ENCODE measurements at places on chromosomes 13 and 19.

- no peak for DNase-seq
Observed at GRCh38 chr19:57351867-57352266, 796 bp downstream of the ZNF304 start.

GRCh38 chr19:802498-803098 lies 5.3 kb downstream of the PTBP1 start:
- no peak for DNase-seq

- no peak for DNase-seq
Observed at GRCh38 chr13:32309312-32310133, 5.6 kb downstream of the ZAR1L start.

DNA sequence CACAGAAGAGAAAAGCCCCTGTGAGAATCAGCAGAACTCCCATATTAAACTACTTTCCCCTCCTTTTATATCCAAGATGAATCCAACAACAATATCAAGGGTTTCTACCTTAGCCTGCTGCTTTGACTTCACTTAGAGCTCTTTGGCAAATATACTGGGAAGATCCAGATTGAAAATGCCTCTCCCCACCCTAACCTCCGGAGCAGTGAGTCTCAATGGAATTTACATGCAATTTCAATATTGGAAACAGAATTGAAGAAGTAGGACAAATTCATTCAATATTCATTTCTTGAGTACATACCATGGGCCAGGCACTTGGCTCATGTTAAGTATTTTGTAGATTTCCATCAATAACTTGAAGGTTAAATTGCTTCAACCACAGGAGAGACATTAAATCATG lies 457.4 kb downstream of the TBC1D4 start:
- no peak for DNase-seq

GRCh38 chr19:40422748-40423566 lies 2.8 kb downstream of the SERTAD1 start:
- DNase-seq: no peak

DNA sequence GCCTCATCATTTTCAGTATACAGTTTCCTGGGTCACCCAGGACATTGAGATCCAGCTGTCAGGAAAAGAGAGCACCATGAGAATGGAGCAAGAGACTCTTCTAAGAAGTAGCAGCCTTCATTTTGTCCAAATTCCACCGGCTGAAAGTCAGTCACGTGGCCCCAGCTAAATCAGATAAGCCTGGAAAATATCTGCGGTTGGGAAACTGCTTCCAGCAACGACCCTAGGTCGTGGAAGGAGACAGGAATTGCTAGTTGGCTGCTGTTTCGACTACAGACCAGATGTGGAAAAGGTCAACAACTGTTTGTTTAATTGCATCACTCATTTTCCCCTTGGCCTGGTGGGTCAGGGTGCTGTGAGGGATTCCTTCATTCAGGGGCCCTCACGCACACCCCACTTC lies 107.0 kb downstream of the ZNF536 start:
- no peak for DNase-seq

DNA sequence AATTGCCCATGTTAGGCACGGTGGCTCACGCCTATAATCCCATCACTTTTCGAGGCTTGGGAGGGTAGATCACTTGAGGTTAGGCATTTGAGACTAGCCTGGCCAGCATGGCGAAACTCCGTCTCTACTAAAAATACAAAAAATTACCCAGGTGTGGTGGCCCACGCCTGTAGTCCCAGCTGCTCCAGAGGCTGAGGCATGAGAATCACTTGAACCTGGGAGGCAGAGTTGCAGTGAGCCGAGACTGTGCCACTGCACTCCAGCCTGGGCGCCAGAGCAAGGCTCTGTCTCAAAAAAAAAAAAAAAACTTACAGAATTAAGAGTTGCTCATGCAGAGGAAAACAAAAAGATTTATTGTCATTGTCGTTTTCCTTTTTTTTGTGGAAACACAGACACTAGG lies 3.4 kb upstream of the PSMC4 start:
- no peak for DNase-seq

DNA sequence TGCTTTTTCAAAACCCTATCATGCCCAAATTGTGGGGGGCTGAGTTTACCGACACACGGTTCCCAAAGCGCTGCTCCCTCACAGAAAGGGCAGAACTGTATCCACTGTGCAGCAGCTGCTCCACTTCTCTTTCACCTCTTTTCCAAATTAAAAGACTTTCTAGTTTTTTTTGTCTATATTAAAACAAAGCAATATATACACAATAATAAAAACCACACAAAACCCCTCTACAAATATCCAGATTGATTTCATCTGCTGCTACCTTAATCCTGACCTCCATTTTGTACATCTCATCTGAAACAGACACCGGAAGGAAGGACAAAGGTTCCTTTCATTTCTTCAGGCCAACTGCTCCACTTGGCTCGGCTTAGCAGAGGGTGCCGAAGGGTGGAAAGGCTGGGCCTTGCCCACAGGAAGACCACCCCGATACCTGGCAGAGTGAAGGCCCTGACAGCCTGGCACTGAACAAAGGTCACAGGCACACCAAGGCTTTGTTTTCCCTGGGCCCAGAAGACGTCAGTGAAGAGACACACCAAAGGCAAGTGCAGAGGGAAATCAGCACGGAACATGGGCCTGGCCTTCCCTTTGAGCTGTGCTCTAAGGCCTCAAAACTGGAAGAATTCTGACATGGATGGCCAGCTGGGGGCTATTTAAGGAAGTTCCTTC lies 71.6 kb downstream of the LATS2 start:
- no peak for DNase-seq

DNA sequence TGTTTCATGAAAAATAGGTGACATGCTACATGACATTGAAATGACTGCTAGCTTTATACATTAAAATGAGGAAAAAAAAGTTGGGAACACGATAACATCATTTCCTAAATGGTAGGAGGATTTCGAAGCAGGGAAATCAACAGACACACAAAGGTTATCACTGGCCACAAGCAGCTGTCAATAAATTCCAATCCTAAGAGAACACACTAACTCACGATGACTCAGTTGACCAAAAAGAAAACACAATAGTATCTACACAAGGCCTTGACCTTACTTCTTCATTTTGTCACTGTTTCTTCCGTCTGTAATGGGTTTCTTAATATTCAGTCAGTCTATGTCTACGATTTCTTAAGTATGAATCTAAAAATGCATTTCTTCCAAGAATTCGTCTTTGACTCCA lies 36.5 kb downstream of the STARD13 start:
- no peak for DNase-seq

DNA sequence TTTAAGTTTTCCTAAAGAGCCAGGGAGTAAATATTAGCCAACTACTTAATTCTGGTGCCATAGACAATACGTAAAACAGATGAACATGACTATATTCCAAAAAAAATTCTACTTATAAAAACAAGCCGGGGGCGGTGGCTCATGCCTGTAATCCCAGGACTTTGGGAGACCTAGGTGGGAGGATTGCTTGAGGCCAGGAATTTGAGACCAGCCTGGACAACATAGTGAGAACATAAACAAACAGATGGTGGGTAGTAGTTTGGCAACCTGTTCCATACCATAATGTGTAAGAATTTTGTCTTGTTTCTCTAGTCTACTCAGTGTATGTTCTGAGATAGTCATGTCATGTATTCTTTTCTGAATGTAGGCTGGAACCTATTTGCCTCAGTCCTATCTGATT lies 25.4 kb downstream of the ITM2B start:
- DNase-seq: no peak

DNA sequence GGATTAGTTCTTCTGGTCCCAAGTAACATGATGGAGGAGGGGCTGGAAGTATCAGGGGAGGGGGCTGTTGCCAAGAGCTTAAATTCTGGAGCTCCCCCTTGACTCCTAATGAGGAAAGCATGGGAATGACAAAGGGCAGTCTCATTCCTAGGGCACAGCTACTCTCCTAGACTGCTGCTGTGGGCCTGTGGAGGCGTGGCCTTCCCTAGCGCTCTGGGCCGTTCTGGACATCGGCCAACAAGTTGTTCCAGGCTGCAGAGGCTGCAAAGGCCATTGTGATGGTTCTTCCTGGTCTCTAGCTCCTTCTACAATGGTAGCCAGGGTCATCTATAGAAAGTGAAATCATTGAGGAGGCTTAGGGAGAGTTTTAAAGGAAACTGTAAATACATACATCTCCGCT lies 916.6 kb downstream of the DIAPH3 start:
- DNase-seq: no peak

GRCh38 chr13:113654175-113654560 lies 3.8 kb downstream of the ATP4B start:
- no peak for DNase-seq

DNA sequence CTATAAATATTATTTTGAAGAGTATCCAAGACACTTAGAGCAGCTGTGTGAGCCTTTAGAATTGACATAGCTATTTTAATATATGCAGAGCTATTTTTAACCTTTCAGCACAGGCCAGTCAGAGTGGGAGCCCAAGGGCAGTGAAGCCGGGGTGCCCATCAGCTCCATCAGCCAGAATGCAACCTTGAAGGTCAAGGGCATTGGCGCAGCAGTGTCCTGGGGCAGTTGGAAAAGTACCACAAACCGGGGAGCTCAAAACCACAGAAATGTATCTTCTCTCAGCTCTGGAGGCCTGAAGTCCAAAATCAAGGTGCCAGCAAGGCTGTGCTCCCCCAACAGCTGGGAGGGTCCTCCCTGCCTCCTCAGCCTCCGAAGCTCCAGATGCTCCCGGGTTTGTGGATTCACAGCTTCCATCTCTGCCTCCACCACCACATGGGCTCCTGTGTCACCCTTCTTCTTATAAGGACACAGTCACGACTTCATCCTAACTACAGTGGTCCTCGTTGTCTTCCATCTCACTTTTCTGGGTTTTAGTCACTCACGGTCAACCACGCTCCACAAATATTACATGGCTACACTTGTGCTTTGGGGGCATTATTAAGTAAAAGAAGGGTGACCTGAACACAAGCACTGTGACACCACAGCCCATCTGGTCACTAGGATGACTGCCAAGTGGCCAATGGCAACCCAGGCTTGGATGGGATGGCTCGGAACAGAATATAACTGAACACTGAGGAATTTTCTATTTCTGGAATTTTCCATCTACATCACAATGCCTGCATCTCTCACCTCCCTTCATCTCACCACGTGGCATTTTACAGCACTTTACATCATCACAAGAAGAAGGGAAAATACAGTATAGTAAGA lies 15.9 kb upstream of the GAS6 start:
- no peak for DNase-seq

DNA sequence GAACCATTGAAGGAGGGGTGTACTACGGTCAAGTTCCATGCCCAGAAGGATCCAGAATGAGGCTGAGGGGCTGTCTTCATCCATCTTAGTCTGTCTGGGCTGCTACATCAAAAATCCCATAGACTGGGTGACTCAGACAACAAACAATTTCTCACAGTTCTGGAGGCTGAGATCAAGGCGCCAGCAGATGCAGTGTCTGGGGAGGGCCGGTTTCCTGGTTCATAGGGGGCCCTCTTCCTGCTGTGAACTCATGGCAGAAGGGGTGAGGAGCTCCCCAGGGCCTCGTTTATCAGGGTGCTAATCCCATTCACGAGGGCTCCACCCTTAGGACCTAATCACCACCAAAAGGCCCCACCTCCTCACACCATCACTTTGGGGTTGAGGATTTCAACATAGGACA lies 14.7 kb upstream of the KCTD15 start:
- no peak for DNase-seq

- DNase-seq: no peak
Observed at GRCh38 chr19:19582471-19582870, 36.0 kb downstream of the PBX4 start.

GRCh38 chr19:16457954-16458331 lies 13.8 kb downstream of the EPS15L1 start:
- DNase-seq: no peak

GRCh38 chr13:75384879-75385707 lies 96.9 kb downstream of the TBC1D4 start:
- DNase-seq: no peak

DNA sequence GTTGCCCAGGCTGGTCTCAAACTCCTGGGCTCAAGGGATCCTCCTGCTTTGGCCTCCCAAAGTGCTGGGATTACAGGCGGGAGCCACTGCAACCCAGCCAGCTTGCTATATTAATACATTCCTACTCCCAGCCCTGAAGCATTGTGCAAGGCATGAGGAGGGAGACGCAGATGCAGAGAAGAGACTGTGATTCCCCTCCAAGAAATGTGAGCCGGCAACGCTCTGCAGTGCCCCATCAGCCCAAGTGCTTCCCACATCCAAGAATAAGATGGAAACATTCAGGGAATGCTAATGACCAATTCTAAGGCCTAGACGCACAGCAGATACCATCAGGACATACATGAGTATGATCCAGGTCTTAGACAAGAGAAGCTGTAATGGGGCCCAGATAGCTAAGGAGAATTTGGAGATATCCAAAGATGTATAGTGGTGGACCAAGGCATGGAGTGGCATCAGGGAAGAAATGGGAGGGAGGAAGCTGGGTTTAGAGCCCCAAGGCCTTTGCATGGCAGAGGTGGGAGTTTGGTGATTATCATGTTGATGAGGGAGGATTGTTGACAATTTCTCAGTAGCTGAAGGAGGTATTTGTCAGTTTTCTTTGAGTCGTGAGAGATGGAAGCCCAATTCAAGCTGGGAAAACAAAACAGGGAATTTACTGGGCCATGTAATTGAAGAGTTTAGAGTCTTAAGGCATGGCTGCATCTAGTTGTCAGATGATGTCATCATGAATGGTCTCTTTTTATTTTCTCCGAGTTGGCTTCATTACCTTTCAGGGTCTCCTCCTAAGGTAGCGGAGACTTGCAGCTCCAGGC lies 2.9 kb downstream of the PPM1N start:
- no peak for DNase-seq

DNA sequence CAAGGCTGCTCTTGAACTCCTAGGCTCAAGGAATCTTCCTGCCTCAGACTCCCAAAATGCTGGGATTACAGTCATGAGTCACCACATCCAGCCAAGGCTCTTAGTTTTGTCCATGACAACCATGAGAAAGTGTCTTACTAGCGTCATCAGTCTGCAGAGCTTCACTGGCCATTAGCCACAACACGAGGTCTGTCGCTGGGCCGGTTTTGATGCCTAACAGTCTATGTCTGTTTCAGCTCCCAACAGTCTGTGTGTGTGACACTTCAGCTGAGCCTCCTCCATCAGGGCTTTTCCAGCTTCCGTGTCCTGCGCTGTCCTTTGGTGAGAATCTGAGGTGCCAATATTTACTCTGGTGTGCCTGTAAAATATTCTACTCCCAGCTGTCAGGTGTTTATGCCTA lies 47.6 kb downstream of the CEP89 start:
- no peak for DNase-seq

DNA sequence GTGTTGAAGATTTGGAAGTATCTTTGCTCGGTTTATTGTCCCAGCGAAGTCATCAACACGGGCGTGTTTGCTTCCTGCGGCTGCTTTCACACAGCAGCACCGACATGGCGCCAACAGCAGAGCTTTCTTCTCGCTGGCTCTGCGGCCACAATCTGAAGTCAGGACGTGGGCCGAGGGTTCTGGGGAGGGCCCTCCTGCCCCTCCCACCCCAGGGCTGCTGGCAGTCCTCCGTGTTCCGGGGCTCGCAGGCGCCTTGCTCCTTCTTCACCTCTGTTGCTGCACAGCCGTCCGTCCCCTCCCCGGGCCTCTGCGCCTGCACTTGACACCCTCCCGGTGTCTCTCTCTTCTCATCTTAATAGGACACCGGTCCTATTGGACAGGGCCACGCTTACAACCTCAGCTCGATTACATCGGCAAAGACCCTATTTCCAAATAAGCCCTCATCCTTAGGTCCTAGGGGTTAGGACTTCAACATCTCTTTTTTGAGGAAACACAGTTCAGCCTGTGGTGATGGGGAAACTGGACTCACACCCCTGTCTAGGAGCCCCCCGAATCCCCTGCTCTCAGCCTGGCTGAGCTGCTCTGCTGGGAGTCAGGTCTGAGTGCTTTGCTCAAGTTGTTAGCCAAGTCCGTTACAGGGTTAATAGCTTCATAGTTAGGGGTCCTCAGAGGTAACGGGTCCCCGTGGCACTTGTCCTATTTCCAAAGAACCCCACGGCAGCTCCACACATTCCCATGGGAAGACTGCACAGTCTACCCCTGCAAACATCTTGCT lies 2.7 kb upstream of the TEX29 start:
- DNase-seq: no peak

All from esophagus squamous epithelium (tissue), 5 donors.